T-helper 22 cell (primary cell): ENCODE measurements at places on chromosomes 6 and 20.

DNA sequence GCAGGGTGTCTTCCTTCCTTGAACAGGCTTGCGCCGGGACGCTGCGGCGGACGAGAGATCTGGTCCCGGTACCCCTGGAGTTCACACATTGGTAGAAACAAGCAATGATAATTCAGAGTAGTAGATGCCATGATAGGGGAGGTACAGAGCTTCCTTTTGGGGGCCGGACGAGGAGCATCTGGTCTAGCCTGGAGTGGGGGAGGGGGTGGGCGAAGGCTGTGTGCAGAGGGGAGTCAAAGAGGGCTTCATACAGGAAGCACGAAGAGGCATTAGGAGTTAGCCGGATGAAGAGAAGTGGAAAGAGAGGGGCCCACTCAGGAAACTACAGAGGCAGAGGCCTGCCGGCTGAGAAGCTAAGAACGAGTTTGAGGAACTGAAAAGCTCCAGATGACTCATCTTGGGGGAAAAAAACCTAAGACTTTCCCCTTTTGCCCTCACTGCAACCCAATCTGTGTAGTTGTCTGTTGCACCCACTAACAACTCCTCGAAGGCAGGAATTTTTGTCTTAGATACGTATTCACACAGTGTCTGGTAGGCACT is 611 bp downstream of the CNPY3 start:
- peak; percentile 50 for DNase-seq

GRCh38 chr6:19691465-19692167 is 145.6 kb upstream of the ID4 start:
- no peak for DNase-seq

DNA sequence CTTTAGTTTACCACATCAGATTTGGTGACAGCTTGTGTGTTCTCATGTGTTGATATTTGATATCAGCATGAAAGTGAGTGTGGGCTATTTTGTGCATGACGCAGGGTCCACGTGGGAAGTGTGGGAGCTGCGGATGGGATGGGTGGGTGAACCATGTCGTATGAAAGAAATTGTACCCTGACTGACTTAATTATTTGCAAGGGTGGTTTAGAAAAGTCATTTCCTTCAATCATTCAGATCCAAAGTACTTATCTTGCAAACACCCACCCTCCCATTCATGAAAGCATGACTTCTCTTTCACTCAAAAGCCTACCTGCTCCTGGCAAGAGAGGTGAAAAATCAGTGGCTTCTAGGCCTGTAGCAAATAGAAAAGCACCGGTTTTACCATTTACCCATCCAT is 91.8 kb upstream of the BACH2 start:
- no peak for DNase-seq

GRCh38 chr20:35329435-35330139 is 37.4 kb upstream of the FAM83C start:
- DNase-seq = no peak

- no peak for DNase-seq
These were observed 2.8 kb upstream of the MAS1L start for GRCh38 chr6:29490552-29490951.

DNA sequence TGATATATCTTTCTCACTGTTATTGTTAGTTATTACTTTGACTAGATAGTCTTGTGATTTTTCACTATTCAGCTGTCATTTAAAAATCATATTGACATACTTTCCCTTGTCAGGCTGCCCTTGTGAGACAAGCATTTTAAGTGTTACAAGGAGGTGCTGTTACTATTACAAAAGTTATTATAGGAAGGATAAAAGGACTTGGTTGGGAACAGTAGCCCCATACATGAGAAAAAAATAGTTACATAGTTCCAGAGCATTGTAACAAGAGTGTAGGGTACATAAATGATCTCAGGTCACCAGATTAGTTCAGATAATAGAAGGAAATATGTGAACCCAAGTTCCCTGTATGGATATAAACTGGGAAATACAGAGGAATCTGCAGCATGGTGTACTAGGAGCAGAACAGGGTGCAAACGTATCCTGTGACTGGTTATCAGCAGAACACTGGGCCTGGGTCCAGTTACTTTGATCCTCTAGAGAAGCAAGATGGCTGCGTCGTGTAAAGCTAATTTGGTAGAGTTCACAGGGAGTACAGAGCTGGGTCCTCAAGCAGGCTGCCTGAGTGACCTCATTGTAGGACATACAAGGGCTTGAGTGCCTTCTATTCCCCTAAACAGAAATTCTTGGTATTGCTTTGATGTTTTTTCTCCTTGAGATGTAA is 38.5 kb upstream of the HDDC2 start:
- no peak for DNase-seq

GRCh38 chr6:14207448-14207847 is 89.9 kb downstream of the CD83 start:
- no peak for DNase-seq

DNA sequence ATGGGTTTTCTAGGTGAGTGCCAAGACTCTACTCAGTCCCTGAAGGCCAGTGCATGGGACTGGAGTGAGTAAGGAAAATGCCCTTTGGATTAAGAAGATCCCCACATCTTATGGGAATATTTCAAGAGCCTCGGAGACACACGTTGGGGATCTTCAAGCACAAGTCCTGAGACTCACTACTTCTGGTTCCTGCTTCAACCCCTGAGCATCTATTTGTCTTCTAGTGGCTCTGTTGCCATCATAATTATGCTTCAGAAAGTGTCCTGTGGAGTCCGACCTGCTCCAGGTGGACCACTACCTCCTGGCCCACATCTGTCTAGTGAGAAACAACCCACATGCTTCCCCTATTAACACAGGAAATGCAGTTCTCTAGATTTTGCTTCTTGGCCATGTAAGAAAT is at the start of gene OR5V1:
TSS of gene OR5V1 (minus strand) at position 101 of the 400 bp plus-strand sequence. CDS start 12,670 bp downstream, outside the sequence.
- DNase-seq = no peak

DNA sequence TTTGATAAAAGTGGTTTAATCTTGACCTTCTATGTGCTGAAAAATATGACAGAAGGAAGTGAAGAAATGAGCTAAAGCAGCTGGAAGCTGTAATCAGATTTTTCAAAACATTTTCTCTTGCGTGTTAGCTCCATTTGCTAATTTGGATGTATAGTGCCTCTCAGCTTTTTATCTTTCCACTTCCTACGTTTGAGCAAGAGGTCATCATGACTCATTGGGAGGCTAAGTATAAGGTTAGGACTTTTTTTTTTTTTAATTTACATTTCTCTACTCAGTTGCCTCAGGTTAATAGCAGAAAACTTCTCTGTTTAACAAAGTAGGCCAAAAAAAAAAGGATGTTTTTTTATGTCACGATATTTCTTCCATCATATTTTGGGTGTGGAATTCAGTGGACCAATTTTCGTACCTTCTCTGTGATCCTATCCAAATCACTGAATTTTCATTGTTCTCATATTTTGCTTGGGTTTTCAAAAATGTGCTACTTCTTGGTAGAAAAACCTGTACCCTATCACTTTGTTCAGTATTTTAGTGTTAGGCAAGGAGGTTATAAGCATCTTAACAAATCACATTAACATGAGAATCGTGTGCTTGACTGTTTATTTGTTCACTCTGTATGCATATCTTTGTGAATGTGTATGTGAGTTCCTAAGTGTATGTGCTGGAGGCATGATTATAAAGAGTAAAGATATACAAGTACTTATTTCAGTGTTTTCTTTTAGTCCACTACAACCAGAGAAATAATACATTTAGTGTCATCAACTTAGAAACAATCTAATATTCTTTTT is 1028.3 kb upstream of the EYS start:
- DNase-seq = no peak

DNA sequence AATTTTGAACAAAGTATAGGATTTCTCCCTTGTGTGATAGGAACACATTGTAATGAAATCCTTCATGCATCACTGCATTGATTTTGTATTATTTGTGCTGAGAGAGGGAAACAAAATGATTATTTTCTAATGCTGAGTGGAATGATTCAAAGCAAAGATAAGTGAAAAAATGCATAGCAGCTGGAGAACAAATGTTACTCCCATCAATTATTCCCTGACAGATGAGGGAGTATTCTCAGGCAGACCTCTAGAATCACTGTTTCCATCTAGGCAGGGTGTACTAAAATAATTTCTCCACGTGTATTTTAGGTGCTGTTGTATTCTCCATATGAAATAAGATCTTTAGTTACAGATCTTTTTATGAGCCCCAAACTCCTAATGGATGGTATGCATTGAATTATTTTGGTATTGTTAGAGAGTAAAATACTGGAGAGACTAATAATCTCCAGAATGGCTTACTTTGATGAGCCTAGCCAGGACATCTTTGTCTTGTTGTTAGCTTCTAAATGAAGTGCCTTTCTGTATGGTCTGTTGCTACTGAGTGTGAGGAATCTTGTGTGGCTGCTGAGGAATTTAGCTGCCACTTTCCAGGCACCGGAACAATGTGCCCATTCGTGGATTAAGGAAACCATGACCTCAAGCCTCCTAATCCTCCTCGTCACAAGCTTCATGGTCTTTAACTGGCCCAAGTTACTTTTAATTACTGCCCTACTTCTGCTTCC is 39.6 kb downstream of the RNF217 start:
- no peak for DNase-seq

GRCh38 chr6:3522561-3523260 is 65.9 kb upstream of the SLC22A23 start:
- DNase-seq = no peak

GRCh38 chr20:14712302-14712739 is 374.9 kb upstream of the FLRT3 start:
- DNase-seq = no peak
